ENCODE measurements at places on chromosomes 16 and 17.

DNA sequence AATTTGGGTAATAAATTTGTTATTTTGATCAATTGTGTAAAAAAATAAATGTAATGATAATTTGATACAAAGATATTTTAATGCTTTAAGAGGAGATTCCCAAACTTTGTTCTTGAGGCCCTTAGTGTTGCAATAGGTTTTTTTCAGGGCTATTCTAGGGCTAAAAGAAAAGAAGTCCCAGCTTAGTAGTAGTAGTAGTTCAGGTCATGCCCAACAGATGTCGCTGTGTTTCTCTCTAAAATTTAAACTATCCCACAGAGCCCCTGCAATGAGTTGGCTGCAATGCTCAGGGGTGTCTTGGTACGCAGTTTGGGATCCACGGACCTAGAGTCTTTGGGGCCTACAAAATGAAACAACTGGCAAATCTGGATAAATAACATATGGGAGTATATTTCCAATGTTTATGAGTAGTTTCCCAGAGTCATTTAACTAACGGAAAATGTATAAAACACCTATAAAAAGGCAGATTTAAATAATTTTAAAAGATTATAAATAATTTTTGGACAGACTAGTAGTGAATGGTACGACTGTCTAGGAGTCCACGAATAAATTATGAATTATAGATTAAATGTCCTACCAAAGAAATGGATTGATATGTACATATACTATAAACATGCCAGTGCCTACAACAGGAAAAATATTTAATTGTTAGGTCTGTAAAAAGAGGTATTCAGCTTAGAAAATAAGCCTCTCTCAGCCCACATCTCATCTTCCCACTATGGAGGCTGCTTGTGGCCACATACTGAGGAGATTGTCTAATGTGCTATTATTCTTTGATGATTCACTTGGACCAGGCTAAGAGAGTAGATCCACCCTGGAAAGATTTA, 228.5 kb upstream of the PMFBP1 start:
- peak; percentile 54 for DNase-seq

DNA sequence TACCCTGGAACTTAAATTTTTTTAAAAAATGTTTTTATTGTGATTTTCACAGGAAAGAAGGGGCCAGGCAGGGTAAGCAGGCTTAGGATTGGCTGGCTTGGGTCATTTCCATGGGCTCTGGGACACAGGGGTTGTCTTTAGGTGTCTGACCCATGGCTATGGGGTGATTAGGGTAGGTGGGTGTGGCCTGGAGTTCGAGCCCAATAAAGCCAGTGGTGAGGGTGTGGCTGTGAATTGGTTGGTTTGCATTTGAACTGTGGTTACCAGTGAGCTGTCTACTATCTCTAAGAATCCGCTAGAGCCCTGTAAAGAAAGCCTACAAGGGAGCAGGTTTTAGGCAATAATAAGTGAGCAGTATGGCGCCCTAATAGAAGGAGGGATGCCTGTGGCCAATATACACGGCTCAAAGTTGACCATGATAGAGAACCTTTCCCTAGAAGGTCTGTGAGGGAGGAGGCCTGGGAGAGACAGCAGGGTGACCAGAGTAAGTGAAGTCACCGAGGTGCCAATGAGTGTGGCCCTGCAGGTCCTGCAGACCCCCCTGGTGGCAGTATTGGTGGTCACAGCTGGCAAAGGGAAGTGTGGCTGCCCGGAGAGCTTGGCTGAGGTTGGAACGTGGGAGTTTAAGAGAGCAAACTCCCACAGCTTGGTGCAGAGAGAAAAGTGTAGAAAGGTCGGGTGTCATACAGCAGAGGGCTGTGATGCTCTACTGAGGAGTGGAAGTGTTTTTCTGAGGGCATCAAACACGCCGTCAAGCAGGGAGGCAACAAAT, 454.0 kb downstream of the WWOX start:
- DNase-seq = no peak

DNA sequence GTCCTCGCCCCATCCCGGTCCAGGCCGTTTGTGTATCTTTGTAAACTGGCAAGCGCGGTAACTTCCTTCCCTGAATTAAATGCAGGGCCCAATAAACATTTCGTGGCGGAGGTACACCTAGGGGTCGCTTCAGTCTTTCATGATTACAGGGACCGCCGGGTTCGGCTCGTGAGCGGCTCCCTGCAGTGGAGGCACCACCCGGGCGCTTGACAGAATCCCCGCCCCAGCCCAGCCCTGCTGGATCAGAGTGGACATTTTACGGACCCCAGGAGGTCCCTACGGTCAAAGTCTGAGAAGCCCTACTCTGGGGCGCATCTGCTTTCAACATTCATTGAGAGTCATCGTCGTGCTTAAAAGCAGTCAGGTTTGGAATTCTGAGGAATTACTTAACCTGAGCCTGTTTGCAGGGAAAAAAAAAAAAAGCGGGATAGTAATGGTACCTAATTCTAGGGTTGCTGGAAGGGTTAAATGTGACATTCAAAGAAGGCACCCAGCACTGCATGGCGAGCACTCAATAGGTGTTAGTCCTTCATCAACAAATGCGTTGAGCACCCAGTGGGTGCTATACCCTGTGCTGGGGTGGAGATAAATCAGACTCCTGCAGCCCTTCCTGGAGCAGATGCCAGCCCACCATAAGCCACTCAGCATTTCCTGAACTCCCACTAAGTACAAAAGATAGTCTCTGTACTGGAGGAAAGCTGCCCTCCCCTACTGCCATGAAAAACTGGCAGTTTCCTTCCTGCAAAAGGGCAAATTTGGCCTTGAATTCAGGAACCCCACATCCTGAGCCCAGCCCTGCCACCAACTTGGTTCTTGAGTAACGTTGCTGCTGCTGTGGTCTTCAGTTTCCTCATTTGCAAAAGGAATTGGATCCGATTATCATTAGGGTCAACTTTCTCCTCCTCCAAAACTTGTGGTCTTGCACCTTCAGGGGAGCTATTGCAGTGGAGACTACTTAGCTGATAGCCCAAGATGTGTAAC, 658 bp upstream of the DUSP3 start:
- no peak for DNase-seq

DNA sequence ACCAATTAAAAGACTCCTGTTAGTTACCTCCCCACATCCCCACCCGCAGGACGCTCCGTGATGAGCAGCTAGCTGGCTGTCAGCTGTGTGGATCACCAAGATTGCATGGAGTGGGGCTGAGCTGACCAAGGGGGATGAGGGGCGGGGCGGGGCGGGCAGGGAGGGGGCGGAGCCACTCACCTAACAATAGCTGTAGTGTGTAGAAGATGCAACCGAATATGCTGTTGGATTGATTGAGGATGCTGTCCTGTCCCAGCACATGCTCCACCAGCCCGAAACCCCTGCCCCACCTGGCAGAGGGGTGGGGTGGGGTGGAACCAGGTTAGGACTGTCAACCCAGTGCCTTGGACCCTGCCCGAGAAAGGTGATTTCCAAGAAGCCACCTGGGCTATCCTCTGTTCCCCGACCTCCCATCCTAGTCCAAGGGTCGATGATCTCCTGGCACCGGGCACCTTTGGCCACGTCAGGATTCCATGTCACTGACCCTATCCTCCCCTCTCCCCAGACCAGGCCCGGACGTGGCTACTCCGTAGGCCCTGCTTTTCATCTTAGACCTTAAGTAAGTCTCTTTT, 1.4 kb downstream of the VKORC1 start:
- DNase-seq = no peak

GRCh38 chr16:22622703-22623102, 112.0 kb downstream of the NPIPB5 start:
- DNase-seq = no peak

DNA sequence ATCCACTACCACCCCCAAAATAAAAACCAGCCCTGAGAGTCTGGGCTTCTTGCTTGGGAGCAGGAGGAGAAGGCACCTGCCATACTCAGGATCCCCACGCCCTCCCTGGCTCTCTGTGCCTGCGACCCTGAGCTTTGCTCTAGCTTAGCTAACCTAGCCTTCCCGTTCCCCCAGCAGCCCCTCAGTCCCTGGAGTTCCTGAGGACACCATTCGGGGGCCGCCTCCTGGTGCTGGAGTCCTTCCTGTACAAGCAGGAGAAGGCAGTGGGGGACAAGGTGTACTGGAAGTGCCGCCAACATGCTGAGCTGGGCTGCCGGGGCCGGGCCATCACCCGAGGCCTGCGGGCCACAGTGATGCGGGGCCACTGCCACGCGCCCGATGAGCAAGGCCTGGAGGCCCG, 18.5 kb downstream of the FLYWCH1 start:
- DNase-seq = no peak

DNA sequence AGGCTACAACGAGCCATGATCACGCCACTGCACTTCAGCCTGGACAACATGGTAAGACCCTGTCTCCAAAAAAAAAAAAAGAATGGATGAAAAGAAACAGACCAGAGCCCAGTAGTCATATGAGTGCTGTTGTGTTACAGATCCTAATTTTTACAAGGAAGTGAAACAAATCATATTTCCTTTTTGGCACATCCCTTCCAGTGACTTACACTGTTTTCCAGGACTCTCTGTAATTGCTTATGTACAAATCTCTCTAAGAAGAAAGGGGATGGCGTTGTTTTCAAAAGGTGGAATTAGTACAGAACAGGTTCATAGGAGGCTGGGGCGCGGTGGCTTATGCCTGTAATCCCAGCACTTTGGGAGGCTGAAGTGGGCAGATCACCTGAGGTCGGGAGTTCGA, 19.8 kb upstream of the ZNF594 start:
- DNase-seq = peak; percentile 35

DNA sequence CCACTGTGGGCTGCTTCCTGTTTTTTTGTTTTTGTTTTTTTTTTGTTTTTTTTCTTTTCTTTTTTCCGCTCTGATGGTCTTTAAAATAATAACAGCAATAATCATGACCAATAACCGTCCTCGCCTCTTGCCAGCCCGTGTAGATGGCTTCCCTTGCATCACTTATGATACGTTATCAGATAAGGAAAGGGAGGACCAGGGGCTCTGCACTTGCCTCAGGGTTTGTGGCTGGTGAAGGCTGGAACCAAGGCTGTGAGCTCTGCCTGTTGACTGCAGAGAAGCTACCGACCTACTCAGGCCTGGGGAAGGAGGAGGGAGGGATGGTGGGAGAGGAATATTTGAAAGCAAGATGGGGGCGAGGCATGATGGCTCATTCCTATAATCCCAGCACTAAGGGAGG, 114.0 kb upstream of the SDK2 start:
- no peak for DNase-seq

GRCh38 chr17:51217946-51218345, 41.9 kb downstream of the MBTD1 start:
- no peak for DNase-seq

Data from B cell (primary cell).